ELR (cell line): ENCODE measurements at places on chromosomes 1 and 21.

DNA sequence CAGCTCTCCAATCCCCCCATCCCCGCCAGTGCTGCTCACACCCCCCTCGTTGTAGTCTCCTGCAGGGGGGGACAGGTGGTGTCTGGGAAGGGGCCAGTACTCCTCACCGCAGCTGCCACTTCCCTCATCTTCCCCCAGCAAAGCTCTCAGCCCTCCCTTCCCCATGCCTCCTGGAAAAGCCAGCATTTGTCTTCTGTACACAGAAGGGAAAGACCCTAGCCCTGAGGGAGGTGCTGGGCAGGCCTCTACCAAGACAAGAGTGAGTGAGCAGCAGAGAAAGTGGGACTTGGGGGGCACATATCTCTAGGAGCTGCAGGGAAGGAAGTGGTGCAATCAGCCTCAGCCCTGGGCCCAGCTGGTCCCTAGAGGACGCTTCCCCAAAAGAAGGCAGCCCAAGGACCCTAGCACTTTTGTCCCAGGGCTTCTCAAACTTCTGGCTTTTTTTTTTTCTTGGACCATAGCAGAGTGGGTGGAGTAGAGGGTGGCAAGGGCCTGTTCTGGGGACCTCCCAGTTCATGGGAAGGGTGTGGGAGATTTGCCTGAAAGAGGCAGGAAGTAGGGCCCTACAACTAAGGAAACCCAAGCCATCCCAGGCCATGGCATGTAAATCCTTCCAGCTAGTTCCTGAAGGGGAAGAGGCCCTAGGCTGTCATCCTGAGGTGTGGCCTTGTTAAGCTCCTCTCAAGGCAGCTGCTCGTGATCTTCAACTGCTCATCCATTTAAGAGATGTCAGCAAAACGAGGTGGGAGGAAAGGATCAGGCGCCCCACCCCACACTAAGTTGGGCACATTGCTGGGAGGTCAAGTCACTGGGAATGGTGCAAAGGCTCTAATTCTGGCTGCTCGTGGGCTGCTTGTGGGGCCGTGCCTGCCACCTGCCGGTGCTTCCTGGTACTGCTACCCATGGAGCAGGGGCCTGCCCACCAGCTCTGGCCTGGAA is 12.6 kb downstream of the ZC3H12A start:
- DNase-seq: peak; percentile 76

DNA sequence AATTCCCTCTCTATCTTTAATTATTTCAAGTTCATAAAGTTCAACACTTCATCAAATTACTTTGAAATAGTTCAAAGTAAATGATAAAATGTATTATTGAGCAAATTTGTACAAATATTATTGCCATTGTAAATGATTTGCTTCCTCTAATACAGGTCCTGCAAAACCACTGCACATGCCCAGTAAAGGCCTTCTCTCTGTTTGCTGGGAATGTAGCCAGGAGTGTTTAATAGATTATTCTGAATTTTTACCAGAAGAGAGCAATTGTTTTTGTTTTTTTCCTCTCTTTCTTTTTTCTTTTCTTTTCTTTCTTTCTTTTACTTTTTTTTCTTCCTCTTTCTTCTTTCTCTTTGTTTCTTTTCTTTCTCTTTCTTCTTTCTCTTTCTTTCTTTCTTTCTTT is 486.3 kb downstream of the PTBP2 start:
- no peak for DNase-seq

DNA sequence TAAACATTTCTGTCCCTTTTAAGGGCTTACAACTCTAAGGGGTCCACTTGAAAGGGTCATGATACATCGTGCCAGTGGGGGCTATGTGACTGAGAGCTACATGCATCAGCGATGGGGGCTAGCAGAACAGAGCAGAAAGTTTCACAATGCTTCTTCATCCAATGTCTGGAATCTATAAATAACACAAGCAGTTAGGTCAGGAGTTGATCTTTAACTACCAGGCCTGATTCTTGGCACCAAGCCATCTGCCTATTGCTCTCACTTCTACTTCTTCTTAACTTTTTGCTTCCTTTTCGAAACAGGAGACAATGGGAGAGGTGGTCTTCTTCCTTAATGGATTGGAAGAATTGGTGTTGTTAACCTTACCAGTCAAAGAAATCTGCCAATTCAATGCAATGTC is 410.0 kb downstream of the TGFB2 start:
- no peak for DNase-seq

- DNase-seq: no peak
Observed at GRCh38 chr1:50975436-50975835, 5.4 kb downstream of the CDKN2C start.

DNA sequence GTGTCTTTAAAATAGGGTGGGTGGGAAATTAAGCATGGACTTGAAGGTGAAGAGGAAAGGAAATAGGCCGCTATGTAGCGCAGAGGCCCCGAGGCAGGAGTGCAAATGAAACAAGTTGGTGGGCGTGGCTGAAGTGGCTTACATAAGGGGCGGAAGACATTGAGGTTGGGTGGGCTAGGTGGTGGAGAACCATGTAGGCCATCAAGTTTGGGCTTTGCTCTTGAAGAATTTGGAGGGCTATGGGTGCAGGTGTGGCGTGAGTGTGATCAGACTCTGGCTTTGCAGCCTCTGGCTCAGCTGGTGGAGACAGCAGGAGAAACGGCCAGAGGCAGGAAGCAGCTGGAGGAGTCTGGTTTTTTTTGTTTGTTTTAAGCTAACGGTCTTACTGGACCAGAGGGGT is 6.7 kb downstream of the SLFNL1 start:
- DNase-seq: no peak

GRCh38 chr1:53075761-53076163 is 13.7 kb downstream of the PODN start:
- DNase-seq: no peak

- DNase-seq: no peak
Observed at GRCh38 chr1:214455479-214455878, 95.9 kb downstream of the PTPN14 start.

- no peak for DNase-seq
Observed at GRCh38 chr1:43285269-43285990, at the start of gene C1orf210. C1orf210 (minus strand) TSS chr1:43285581; CDS start chr1:43283270, 2,311 bp downstream.

DNA sequence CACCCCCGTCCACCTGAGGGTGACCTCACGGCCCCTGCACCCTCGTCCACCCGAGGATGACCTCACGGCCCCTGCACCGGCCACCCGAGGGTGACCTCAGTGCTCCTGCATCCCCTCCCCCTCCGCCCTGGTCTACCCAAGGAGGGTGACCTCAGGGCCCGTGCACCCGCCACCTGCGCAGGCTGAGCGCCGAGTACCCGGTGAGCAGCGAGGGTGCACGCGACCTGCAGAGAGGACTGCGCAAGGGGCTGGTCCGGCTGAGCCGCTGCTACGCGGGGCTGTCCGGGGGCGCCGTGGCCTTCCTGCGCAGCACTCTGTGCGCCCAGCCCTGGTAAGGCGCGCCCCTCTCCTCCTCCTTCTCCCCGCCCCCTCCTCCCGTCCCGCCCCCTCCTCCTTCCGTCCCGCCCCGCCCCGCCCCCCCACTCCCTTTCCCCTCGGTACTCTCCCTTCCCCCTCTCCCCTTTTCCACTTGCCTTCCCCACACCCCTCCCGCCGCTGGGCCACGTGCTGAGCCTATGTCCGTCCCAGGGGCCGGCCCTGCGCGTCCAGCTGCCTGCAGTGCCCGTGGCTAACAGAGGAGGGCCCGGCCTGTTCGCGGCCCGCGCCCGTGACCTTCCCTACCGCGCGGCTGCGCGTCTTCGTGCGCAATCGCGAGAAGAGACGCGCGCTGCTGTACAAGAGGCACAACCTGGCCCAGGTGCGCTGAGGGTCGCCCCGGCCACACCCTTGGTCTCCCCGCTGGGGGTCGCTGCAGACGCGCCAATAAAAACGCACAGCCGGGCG is 28.4 kb downstream of the TRIM11 start:
- DNase-seq: peak; percentile 63

- DNase-seq: no peak
Observed at GRCh38 chr1:83794384-83794783, 204.5 kb downstream of the TTLL7 start.

- DNase-seq: peak; percentile 56
Observed at GRCh38 chr1:31717341-31717740, 13.5 kb upstream of the COL16A1 start.

- no peak for DNase-seq
Observed at GRCh38 chr21:29490016-29490415, 191.3 kb downstream of the BACH1 start.

- no peak for DNase-seq
Observed at GRCh38 chr1:187641015-187641414, 812.3 kb downstream of the PLA2G4A start.

DNA sequence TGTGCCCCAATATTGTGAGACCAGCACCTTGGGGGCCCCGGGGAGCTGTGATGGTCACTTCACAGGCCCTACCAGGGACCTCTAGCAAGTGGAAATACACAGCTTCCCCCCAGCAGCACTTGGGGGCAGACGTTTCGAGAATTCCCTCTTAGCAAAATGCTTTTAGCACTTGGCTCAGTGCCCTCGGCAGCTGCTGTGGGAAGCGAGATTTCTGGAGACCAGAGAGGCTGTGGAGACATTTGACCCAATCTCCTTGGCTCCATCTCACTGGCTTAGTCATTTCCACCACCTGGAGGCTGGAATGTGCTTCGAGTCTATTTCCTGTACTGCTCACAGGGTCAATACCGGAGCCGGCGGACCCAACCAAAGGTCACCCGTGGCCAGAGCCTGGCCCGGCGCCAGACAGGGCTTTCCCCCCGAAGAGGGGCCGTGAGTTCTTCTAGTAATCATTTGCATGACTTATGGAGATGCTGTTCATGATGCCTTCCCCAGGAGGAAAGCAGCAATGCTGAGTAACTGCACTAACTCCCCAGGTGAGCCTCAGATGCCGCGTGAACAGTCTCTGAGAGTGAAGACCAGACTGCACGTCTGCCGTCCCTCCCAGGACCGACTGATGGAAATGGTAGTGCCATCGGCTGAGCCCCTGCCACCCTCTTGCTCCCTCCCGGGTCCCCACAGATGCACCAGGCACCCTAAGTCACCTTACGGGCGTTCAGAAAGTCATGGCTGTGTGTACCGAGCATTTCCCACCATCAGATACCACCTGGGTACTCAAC is 4.4 kb upstream of the C2CD2 start:
- peak; percentile 96 for DNase-seq

DNA sequence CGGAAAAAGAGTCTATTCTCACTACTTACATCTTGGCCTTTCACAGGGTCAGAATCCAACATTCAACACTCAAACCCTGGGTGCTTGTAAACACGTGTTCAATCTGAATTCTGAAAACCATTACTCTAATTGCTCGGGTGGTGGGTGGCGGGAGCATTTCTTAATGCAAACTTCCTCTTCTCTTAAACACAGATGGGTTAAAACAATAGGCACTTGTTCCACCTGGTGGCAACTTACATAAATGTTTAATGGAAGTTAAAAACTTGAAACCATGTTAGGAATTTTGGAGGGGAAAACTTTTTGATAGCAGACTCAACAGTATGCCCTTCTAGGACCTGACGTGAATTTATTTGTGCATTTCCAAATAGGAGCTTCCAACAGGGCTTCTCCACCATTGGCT is 23.4 kb upstream of the TDRD10 start:
- peak; percentile 42 for DNase-seq

DNA sequence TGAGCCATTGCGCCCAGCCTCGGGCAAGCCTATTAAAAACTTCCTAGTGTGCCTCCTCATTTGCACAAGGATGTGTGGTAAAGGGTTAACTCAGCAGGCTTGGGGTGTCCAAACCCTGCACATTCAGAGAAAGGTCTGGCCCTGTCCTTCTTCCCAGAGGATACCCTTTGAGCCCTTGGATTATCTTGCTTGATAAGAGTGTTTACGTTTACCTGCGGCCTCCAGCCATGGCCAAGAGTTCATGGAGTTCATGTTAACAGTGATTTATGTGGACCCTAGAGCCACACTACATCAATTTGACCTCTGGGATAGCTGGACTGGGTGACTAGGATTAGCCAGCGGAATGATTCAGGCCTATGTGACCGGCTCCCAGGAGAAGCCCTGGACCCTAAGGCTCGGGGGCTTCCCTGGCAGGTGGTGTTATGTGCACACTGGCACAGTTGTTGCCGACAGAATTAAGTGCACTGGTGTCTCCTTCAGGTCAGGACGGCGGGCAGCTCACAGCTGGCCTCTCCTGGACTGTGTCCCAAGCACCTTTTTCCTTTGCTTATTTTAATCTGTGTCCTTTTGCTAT is 7.7 kb upstream of the TCP10L start:
- no peak for DNase-seq

DNA sequence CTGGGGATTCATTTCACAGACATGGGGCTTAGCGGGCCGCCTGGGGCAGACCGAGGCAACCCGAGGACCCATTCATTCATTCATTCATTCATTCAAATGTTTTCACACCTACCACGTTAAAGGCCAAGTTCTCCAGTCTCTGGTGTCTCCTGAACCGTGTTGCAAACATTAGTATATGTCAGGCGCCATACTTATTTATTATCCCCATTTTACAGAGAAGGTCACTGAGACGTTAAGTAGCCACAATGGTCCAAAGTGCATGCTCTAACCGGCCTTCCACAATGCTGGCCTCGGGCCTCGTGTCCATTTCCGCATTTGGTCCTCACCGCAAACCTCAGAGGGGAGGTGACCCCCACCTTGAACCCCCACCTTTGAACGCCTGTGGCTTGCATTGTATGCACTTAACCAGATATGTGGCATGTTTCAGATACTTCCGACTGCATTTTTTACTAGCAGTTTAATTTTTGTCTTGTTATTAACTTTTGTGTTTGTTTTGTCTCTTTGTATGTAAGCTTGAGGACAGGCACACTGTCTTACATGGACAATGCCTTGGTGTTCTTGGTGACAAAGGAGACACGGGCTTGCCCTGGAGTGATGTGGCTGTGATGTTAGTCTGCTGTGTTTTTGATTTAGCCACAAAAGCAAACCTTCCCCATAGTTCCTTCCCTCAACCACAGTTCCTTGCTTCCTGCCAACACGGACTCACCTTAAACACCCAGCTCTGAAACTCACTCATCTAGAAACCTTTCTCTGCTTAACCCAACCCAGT is 1.2 kb upstream of the IFFO2 start:
- no peak for DNase-seq

- DNase-seq: no peak
Observed at GRCh38 chr1:24890887-24891286, 39.2 kb downstream of the RUNX3 start.

DNA sequence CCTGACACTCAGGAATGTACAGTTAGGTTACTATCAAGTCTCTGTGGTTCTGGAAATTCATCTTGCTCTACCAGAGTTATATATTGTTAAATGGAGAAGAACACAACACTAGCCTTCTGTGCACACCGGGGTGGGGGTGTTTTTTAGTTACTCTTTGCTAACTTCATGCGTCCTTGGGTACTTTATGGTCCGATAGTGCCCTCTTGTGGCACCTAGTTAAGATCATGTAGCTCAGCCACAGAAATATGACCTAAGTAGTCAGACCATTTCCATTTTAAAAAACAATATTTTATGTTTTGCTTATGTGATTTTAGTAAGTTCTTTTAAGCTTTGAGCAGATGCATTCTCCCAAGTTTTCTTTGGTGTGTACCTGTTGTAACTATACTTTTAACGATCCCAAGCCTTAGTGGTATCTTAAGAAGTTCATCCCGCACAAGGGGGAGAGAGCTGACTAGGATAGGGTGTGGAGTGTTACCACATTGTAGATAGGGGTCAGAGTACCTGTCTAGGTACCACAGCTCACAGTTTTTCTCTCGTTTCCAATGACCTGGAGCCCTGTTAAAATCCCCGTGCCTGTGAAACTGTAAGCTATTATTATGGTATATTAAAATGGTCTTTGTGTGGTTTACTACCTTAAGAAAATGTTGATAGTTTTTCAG is 20.6 kb upstream of the SH3D21 start:
- DNase-seq: peak; percentile 89
